ENCODE measurements at places on chromosomes 11 and 22.

DNA sequence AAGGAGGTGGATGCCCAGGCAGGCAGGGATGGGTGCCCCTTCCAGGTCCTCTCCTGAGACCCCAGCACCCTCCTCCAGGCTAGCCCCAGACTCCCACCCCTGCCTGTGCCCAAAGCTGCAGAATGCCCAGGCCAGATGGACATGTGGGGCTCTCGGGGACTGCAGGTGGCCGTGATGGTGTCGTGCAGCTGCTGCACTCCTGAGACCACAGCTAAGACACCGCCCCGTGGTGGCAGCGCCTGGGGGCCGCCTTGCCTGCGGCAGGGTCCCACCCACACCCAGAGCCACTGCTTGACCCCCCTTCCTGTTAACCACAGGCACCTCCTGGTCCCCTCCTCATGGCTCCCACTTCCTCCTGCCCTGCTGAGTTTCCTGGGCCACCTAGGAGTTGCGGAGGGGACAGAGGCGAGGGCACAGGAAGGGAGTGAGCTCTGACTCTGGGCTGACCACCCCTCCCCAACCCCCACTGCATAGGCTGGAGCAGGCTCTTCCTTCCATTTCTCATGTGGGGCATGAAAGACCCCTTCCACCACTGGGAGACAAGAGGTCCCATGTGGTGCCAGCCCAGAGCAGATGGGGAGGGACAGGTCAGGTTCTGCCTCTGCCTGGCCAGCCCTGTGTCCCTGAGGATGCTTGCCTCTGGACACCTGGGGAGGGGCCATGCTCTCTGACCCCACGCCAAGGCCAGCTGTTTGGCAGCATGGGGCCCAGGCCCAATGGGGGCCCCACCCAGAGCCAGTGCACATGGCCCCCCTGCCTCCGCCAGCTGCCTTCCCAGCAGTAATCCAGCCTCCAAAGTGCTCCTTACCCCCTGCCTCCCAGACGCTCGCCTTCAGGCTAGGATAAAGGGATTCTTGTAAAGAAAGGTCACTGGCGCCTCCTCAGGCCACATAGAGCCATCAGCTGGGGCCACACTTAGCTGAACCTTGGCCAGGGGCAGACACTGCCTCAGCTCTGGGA is 29.3 kb downstream of the OSBPL5 start:
- DNase-seq, result peak; percentile 62

- peak; percentile 31 for DNase-seq
Observed at GRCh38 chr11:102347462-102348370, 702 bp downstream of the BIRC2 start.

- no peak for DNase-seq
Observed at GRCh38 chr11:10892250-10892649, 34.4 kb upstream of the ZBED5 start.

DNA sequence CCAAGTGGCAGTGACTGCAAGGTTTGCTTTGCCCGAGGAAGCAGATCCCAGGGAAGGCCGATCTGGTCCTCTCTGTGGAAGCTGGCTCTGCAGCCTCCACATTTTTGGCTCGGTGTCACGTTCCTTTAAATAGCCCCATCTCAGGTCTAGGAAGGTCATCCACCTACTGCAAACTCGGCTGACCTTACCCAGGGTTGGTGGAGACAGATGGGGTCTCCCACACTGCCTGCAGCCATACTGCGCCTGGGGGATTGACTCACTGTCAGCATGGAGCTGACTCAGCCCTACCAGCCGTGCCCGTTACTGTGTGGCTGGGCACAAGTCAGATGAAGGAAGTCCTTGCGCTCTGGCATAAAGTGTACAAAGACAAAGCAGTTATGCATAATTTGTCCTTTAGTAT is 16.9 kb downstream of the CDPF1 start:
- DNase-seq, result peak; percentile 67

GRCh38 chr22:17436382-17436980 is 67.2 kb downstream of the CECR2 start:
- no peak for DNase-seq

DNA sequence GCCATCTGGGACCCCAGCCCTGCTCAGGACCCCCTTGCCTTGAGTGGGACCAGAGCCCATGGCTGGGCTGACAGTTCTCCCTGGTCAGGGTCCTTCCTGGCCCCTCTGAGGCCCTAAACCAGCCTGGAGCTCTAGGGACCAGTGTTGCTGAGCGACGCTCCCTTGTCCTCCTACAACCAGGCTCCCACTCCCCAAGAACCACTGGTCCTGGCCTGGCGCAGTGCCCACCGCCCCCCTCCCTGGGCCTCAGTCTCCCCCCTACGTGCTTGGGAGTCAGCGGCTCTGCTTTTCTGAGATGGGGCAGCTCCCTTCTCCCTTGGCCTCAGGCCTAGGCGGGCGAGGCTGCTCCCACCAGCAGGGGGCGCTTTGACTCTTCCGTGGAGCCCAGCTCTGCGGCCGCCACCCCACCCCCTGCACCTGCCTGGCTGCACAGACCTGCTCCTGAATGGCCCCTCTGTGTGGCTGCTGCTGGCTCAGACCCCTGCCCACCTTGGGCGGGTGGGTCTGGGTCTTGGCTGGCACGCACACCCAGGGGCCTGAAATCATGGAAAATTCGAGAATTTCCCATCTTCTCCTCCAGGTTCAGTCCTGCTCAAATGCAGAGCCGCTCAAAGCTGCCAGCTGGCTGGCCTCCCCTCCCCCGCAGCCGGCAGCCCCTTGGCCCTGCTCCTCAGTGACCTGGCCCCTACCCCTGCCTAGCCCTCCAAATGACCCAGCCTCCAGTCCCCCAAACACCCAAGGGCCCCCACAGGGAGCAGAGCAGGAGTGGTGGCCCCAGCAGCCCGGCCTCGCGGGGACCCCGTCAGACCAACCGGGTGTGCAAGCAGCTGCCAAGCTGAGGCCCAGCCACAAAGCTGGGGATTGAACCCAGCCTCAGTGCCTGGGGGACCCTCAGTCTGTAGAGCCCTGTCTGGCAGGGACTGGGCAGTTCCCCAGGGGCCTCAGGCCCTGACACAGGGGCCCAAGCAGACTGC is 9.1 kb downstream of the PRR33 start:
- peak; percentile 93 for DNase-seq

Measured in ELF-1 (cell line).